Renal cortex interstitium (tissue), 15 donors: ENCODE measurements at places on chromosomes 12 and 14.

DNA sequence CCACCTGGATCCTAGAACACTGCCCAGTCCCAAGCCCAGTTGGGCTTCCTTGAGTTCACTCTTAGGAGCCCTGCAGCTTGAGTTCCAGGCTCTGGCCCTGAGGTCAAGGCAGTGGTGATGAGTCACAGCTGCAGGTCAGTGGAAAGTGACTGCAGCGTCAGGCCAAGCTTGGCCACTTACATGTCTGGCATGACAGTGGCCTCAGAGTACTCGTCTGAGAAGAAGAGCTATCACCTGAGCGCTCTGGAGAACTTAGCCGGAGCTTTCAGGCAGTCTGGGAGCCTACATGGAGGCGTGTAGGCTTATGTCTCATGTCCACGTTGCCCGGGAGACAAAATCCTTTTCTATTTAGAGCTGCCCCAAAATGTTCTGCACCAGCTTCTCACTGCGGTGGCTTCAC is 75.6 kb downstream of the ARL6IP4 start:
- DNase-seq: no peak

DNA sequence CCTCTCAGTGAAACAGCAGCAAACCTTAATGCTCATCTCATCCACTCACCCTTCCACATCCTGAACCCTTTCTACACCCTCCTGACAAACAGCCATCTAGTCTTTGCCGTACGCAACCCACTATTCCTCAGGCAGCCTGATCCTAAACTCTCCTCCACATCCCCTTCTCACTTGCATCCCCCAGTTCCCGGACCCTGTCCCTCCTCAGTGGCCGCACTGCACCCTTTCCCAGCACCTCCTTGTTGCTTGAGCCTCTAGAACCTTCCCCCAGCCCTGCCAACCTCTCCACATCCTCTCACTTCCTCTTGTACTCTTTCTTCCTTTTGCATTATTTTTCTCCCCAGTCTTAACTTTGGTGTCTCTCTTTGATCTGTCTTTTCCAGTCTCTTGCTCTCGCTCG is 42.9 kb downstream of the IQSEC3 start:
- no peak for DNase-seq

DNA sequence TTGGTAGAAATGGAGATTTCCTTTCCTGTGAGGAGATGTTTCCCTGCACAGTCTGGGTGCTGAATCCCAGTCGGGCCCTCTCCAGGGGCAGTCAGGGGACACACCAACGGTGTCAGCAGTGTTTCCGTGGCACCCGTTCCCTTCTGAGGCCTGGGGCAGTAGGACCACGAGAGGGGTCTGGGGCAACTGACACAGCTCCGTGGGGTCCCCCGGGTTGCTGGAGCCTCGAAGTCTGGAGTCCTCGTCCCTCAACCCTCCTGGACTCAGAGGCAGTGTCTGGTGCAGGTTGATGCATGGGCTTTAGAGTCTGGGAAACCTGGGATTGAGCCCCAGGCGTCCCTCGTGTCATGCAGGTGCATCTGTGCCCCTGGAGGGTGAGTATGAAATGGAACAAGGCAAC is 327.3 kb downstream of the ADGRD1 start:
- DNase-seq: no peak

- no peak for DNase-seq
Observed at GRCh38 chr14:94097091-94097490, 13.4 kb upstream of the IFI27 start.

DNA sequence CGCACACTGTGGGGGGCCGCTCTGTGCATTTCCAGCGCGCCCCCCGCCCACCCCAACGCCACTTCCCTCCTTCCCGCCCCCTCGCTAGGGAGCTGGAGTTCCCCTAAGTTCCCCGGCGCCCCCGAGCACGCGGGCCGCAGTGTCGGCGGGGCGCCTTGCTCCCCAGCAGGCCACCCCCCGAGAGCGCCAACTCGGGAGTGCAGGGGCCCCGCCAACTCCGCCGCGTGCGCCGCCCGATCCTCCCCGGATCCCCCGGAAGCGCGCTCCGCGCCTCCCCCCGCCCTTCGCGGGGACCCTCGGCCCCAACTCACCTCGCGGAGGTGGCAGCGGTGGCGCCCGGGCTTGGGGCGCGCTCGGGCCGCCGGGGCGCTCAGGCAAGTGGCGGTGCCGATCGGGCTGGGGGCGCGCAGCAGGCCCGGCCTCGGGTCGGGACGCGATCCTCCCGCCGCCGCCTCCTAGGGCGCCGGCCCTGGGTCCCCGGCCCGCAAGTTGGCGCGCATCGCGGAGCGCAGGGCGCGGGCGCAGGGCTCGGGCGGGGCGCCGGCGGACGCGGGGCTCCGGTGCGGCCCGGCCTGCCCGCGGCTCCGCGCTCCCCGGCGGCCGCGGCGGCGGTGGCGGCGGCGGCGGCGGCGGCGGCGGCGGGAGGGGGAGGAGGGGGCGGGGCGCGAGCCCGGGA is at the start of gene NCOR2:
Gene NCOR2, minus strand, starts transcription at position 616 of the 676 bp plus-strand sequence. CDS start 72,361 bp downstream, outside the sequence.
- DNase-seq: no peak

DNA sequence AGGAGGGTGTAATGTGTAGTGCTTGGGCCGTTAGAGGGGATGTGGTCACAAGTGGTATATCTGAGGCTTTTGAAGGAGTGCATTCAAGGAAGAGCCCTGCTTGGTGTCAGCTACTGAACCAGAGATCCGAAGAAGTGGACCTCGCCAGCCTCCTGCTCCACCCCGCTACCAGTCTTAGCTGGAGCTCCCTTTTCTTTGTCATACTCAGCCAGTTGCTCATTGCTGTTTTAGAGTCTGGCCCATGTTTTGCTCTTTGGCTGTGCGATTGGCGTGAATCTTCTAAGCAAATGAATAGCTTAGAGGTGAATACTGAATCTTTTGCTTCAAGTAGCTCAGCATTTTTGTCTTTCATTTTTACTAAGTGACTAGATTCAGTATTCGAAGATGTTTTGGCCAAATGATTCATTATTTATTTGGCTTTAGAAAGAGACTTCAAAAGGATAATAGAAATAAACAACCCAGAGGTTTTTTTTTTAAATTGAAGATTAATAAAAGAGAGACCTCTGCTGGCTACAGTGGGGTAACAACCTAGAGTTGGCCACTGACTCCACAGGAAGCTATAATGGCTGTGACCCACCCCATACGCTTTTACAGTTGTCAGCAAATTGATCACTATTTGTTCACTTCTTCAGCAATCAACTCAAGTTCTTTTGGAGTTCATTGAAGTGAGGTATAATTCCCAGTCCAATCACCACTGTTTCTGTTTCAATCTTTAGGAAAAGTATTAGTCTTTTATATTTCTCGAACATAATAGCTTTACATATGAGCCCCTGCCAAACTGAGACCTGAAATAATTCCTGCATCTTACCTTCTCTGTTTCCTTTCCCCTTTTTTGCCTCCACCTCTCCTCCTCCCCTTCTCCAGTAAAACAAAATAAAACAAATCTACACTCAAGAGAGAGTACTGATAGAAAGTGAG is 19.9 kb downstream of the CDKN1B start:
- no peak for DNase-seq

DNA sequence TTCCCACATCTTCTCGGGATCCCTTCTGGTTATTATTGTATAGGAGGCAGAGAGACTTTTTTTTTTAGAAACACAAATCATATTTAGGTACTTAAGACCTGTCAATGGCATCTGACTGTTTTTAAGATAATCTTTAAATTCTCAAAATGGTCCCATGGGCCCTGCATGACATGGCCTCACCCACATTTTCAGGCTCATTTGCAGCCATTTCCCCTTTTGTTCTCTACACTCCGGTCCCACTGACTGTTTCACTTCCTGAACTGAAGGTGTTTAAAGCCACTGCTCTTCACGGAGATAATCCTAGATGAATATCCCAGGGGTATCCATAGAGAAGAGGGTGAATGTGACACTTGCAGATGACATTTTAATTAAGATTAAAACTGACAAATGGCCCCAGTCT is 12.3 kb upstream of the C12orf71 start:
- no peak for DNase-seq

DNA sequence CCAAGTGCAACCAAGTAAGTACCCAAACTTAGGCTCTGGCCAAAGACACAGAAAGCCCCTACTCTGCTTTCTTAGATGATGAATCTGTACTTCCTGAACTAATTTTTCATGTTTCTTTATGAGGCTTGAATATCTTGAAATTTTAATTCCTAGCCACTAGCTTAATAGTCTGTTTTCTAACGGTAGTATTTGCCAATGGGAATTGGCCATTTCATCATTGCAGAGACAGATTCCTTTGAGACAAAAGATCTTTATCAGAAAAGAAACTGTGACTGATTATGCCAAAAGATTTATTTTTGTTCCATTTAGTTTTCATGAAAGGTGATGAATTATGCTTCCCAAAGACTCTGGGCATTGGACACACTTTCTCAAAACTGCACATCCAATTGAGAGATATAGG is 48.7 kb downstream of the DAD1 start:
- DNase-seq: no peak

DNA sequence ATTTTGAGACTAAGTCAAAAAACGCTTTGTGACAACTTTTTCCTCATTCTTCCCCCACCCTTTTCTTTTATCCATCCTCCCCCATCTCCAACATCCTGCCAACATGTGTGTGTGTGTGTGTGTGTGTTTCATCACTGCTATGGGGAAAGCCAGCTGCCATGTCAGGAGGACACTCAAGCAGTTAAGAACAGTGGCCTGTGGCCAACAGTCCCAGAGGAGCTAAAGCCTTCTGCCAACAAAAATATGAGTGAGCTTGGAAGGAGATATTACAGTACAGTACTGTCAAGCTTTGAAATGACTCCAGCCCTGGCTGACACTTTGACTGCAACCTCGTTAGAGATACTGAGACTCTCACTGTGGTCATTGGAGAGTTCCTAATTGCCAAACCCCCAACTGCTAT is 5.0 kb upstream of the CSRP2 start:
- DNase-seq: no peak

- DNase-seq: no peak
Observed at GRCh38 chr12:87266305-87266704, 762.9 kb downstream of the C12orf50 start.

- no peak for DNase-seq
Observed at GRCh38 chr12:1606021-1606622, 11.7 kb upstream of the FBXL14 start.

- DNase-seq: no peak
Observed at GRCh38 chr14:95527387-95528002, 7.4 kb upstream of the GLRX5 start.

- DNase-seq: no peak
Observed at GRCh38 chr14:43207189-43207588, 1299.9 kb downstream of the FSCB start.

- no peak for DNase-seq
Observed at GRCh38 chr14:73764406-73765280, 50.5 kb upstream of the PNMA1 start.
